ENCODE measurements at places on chromosomes 2 and 18. TPM values are rescaled to one million over a fixed set of nuclear protein-coding genes. Genes with fewer than 3 reads are reported as not detected.
A peak's percentile ranks its signal among the peaks of the same experiment; 100 is the strongest.

Gene SELENOI
- total RNA-seq, result 30.9 TPM

Gene IL1A
- total RNA-seq, result 0.66 TPM

Gene RAMP1
- 215 TPM for total RNA-seq

DNA sequence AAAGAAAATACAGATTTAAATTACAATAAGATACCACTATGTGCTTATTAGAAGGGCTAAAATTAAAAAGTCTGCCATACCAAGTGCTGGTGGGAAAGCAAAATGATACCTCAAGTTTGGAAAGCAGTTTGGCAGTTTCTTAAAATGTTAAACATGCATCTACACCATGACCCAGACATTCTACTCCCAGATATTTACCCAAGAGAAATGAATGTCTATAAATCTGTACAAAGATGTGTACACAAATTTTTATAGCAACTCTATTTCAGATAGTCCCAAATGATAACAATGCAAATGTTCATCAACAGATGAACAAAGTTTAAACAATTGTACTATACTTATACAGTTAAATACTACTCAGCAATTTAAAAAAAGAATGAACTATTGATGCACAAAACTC is 7.1 kb upstream of the DSG4 start:
- no peak for DNase-seq

- no peak for DNase-seq
Measured at GRCh38 chr2:10078001-10078400, 2.2 kb downstream of the CYS1 start.

DNA sequence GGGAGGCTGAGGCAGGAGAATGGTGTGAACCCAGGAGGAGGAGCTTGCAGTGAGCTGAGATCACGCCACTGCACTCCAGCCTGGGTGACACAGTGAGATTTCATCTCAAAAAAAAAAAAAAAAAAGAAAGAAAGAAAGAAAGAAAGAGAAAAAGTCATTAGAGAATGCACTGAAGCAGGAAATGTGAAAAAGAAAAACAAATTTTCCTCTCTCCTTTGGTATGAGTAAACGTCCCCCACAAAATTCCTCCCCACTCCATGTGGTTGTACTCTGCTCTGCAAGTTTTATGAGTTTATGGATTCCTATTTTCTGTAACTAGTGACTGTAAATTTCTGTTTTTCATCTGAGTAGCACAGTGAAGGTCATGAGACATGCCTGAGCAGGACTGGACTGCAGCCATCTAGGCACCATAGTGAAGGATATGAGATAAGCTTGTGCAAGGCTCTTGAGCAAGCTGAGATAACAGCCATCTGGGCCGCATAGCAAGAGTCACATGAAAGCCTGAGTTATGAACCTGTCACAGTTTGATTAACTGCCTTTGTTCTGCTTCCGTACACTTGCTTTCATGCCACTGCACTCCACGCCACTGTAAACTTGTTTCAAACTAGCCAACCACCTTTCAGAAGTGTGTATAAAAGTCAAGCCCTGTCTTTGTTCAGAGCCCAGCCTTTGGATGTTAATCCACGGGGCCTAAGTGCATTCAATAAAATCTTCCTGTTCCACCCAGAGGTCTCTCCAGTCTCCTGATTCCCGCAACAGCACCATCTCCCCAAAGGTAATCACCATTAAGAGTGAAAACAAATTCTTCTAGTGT is 50.2 kb downstream of the SKA1 start:
- DNase-seq, result peak; percentile 48

DNA sequence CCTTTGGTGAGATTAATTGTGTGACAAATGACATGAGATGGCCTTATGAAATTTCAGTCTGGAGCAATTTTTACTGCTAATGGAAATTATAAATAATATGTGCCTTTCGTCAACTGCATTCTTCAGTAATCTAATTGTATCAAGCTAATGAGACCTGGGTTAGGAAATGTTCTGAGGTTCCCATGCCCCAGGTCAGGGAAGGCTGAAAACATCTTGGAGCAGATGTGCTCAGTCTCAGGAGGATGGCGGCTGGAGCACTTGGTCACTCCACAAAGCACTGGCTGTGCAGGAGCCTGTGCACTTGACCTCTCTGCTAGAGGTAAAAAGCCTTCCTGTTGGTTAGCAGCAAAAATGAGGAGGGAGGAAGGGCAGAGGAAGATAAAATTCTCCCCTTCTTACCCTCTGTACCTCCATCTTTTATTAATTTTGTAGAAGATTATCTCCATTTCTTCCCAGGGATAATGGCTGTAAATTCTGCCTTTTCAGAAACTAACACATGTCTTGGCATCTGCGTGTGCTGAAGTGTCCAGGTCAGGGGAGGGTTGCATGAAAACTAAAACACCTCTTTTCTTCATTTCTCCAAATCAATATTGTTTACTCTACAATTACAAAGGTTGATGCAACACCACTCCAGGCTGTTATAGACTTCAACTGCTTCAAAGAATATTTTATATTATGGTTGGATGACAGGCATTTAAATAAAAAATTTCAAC is 1606.4 kb upstream of the ACVR2A start:
- DNase-seq, result no peak

DNA sequence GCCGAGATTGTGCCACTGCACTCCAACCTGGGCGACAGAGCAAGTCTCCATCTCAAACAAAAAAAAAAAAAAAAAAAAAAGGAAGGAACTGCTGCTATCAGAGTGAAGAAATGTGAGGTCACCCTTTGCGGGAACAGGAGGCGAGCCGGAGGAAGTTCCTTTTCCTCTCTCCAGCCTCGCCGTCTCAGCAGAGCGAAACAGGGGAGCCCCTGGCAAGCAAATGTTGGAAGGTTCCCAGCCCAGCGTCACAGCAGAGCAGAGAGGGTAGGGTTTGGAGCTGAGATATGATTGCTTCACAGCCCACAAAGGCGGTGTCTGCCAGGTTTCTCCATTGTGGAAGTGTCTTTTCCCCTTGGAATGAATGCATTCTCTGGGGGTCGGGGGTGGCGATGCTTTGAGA is 28.5 kb downstream of the SLC20A1 start:
- DNase-seq, result peak; percentile 45

DNA sequence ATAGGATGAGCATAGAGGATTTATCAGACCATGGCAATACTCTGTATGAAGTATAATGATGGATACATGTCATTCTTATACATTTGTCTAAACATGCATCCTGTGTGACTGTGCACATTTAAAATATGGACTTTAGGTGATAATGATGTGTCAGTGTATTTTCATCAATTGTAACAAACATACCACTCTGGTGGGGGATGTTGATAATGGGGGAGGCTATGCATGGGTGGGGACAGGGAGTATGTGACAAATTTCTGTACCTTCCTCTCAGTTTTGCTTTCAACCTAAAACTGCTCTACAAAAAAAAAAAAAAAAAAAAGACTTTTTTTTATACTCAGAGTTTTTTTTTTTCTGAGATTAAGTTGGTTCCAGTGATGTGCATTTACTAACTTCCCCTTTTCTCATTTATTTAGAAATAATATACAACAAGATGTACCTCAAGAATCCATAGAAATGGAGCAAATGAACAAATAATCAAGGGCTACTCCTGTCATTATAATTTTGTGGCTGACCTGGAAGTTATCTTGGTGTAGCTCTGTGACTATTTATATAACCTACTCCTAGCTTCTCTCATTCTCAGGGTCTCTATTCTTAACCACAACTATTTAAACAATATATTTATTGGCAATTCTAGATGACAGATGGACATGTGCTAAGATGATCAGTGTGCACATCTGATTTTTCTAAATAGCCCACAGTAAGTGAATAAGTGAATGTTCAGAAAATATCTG is 108.9 kb upstream of the ITGA4 start:
- DNase-seq, result no peak

- no peak for DNase-seq
Measured at GRCh38 chr2:32938934-32939333, 7.8 kb upstream of the LTBP1 start.

GRCh38 chr2:42572297-42573081 is 4.1 kb downstream of the MTA3 start:
- DNase-seq, result no peak

DNA sequence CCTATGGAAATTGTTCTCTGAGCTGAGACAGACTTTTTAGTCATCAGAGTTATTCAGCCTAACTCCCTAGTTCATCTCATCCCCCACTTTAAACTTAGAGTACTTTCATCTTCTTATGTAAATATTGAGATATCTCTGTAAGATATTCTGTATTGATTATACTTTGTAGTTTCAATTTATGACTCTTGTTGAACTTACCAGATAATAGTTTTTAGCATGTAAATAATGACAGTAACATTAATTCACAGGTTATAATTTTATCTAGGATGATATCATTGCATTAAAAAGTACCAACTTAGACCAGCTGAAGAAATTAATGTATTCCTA is 14.8 kb upstream of the EIF2AK2 start:
- DNase-seq, result no peak

DNA sequence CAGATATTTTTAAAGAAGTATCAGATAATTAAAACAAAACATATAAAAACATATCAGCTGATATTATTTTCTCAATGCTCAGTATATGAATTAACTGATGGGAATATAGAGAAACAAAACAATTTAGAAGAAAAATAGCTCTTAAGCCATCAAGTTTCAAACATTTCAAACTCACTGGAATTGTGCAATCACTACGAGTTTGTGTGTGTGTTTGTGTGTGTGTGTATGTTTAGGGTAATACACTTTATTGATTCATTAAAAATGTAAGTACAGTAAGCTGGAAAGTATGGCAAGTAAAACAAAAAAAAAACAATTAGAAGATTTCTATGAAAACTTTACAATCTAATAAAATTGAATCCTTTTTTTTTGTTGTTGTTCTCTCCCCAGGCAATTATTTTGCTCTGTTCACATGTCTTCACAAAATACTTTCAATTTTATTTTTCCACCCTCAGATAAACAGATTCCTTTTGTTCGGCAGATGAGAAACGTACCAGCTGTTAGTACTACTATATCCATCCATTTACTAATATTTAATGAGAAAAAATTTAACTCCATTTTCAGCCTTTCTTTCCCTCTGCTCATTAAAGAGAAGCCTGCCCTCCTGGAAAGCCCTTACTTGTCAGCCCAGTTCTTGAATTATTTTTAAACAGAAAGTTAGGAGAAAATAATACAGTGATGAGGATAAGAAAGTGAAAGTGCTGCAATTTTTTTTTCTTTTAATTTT is 87.6 kb downstream of the SLC8A1 start:
- no peak for DNase-seq

Data from mucosa of gallbladder (tissue), 1 donor.